ENCODE measurements at places on chromosomes 7 and 10.

DNA sequence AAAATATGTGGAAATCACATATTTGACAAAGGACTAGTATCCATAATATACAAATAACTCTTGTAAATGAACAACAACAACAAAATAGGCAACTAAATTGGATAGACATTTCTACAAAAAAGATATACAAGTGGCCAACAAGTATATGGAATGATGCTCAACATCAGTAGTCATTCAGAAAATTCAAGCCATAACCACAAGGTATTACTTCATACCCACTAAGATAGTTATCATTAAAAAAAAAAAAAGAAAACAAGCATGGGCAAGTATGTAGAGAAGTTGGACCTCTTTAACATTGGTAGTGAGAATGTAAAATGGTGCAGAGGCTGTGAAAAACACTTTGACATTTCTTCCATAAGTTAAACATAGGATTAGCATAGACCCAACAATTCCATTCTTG is 80.8 kb downstream of the CYP26A1 start:
- no peak for DNase-seq

- no peak for DNase-seq
Measured at GRCh38 chr10:79103129-79103528, 34.4 kb downstream of the ZMIZ1 start.

DNA sequence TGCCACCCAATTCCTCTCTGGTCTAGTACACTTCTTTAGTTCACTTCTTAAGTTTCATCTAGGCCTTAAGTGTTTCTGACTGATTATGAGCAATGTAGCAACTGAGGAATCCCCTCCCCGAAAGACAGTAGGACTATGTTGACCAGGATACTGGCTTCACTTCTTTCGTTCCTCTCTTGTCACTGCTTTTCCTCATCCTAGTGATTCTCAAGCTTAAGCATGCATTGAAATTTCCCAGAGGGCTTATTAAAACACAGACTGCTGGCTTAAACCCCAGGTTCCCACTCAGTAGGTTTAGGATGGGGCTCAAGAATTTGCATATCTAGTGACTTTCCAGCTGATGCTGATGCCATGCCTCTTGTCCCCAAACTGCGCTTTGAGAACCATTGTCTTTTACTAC is 164.6 kb upstream of the WNT16 start:
- no peak for DNase-seq

GRCh38 chr7:41900532-41900931 is 197.6 kb upstream of the INHBA start:
- no peak for DNase-seq

DNA sequence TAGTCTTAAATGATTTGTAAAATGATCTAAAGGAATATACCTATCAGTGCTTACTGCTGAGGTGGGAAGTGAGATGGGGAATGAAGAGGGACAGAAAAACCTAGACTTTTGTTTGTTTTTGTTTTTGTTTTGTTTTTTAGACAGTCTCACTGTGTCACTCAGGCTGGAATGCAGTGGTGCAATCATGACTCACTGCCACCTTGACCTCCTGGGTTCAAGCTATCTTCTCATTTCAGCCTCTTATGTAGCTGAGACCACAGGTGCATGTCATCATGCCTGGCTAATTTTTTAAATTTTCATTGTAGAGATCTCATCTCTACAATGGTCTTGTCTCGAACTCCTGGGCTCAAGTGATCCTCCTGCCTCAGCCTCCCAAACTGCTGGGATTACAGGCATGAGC is 116.4 kb upstream of the SEM1 start:
- no peak for DNase-seq

- no peak for DNase-seq
Measured at GRCh38 chr10:43000651-43001426, 76.0 kb upstream of the RET start.

DNA sequence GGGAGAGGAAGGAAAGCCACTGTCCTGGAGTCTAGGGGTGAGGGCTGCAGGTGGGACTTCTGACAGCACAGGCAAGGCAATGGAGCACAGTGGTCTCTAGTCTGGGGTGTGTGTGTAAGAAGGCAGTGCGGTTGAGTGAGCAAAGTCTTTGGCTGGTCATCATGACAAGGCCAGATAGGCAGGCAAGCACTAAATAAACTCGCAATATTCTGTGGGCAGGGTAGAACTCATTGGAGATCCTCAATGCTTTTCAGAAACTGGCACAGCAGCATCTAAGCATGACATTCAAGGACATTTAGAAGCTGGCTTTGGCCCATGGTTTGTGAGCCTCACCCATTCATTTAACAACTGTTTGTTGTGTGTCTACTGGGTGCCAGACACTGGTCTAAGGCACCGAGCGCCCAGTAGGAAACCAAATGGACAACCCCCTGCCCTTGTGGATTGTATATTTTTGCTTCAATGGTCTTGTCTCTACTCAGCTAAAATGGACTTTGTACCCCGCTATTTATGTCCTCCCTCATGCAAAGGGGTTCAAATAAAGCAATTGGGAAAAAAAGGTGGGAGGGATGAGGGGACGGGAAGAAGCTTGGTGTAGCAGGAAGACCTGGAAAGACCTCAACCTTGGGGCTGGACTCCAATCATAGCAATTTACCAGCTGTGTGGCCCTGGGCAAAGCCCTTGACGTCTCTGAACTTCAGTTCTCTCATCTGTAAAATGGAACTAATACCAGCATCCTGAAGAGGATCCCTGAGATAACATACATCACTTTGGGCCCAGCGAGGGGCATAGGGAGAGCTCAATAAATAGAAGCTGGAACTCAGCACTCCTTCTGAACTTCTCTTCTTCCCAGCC is 116.0 kb downstream of the NEURL1 start:
- DNase-seq: no peak

DNA sequence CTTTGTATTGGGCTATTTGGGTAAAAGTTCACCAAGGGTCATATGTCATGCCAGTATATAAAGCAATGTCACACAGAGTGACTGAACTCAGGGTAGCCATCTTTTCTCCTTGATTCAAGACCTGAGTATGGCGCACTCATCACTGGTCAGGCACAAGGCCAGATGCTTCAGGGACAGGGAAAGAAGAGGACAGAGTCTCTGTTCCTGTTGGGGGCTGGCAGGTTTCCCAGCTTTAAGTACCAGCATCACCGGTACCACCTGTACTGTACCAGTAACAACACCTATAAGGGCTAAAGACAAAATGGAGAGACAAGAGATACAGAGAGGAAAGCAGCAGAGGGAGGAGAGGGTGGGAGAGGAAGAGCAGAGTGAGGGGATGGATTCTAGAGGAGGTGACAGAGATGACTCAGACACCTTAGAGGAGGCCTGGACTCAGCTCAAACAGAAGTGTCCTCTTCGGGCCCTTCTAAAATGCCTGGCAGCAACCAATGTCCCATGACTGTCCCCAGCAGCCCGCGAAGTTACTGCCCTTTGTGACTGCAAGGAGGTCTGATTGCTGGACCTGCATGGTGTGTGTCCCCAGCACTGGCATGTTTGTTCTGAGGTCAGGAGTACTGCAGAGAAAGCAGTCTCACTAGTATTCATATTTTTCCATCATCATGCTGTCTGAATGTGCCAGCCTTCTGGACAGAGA is 191.3 kb downstream of the MYOF start:
- no peak for DNase-seq

GRCh38 chr10:19815036-19815730 is 1.0 kb upstream of the PLXDC2 start:
- DNase-seq: peak; percentile 43

- DNase-seq: no peak
Measured at GRCh38 chr10:88238615-88238914, 344.6 kb downstream of the RNLS start.

DNA sequence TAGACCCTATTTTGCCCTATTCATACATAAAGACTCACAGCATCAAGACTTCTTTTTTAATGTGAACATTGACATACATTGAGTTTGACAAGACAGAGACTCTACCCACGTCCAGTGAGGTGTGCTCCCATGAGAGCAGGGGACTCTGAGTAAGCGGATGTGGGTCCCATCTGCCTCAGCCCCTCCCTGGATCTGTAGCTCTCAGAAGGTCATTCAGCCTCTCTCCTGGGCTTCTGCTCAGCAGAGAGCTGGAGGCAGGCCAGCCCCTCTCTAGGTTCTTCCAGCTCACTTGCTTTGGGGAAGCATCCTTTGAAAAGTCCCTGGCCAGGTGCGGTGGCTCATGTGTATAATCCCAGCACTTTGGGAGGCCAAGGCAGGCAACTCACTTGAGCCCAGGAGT is 146.9 kb upstream of the ZMIZ1 start:
- DNase-seq: no peak

DNA sequence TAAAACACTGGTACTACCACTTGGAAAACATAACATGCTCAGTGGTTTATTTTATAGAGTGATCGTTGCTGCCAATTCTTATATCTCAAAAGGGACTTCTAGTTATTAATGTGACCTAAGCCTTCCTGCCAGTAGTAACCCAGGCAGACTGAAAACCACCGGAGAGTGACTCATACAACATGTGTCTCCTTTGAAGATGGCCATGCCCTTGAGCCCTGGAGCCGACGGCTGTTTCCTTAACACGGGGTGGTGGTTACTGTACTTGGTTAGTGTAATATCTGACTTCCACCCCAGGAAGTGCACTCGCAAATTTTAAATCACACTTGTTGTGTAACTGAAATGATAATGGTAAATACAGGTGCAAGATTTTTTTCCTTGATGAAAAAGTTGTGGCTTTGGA is 30.5 kb downstream of the JAKMIP3 start:
- DNase-seq: no peak

- no peak for DNase-seq
Measured at GRCh38 chr7:46852795-46853194, 729.1 kb downstream of the TNS3 start.
